ENCODE measurements at places on chromosomes 12 and 14. TPM values are rescaled to one million over a fixed set of nuclear protein-coding genes. Genes with fewer than 3 reads are reported as not detected.

- H3K27ac ChIP-seq, result peak overlapping the region; percentile 42
- no peaks in the 10 kb centered on the region for H3K4me1 ChIP-seq
- DNase-seq, result peak; percentile 17
- H3K36me3 ChIP-seq, result no peaks in the 10 kb centered on the region
- H3K4me3 ChIP-seq, result no peak overlapping the region
- H3K27me3 ChIP-seq, result no peaks in the 10 kb centered on the region
These were observed 32.1 kb downstream of the DEPDC4 start for GRCh38 chr12:100234591-100235304.

DNA sequence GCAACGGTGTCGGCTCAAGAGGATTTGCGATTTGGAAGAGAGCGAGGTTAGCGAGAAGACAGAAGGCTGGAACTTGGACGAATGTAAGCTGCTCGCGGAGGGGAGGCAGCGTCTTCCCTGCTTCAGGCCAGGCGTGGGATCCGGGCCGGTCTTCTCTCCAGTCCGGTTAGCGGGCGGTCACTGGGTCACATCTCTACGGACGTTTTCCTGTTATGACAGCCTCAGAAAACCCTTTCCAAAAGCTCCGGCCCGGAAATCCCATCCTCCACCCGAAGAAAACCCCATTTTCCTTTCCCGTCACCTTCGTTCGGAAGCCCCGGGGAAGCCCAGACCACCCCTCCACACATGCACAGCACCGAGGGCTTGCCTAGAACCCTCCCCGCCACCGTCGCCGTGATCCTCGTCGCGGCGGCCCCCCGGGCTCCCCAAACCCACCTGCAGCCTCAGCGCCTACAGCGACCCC is 268 bp downstream of the NDUFB1 start:
- peak overlapping the region; percentile 86 for H3K27ac ChIP-seq
- no peaks in the 10 kb centered on the region for H3K27me3 ChIP-seq
- peak overlapping the region; percentile 94 for H3K4me3 ChIP-seq
- H3K4me1 ChIP-seq, result no peaks in the 10 kb centered on the region
- peak; percentile 25 for DNase-seq
- no peaks in the 10 kb centered on the region for H3K36me3 ChIP-seq

- H3K4me1 ChIP-seq, result no peaks in the 10 kb centered on the region
- no peaks in the 10 kb centered on the region for H3K36me3 ChIP-seq
- no peak overlapping the region for H3K4me3 ChIP-seq
- no peak for DNase-seq
- no peak overlapping the region for H3K27ac ChIP-seq
These were observed 11.6 kb upstream of the CLEC1A start for GRCh38 chr12:10110256-10110844.

DNA sequence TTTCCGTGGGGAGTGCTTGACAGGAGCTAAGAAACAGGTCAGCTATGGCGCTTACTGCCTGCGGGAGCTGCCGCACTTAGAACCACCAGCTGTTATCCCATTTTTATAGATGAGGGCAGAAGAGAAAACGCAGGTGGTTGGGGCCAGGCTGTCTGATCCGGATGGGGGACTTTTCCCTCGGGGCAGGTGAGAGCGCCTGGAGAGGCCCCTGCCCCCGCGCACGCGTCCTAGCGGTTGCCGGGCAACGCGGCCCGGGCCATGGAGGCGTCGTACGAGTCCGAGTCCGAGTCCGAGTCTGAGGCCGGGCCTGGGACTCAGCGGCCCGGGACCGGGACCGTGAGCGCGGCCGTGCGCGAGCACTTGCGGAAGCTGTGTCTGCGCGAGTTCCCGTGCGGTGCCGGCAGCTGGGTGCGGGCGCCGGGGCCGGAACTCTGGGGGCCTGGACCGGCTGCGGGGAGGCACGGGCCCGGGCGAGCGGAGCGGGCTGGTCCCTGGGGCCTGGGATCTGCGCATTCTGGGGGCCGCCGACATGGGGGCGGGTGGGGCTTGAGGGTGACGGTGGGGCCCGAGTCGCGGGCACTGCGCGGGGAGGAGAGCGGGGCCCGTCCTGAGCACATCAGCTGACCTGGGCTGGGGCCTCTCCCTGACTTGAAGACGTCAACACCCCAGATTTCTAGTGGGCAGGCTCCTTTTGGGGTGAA is at the start of gene LRRC43:
LRRC43 (plus strand) TSS at position 237 of the 701 bp plus-strand sequence; CDS start at position 259, 22 bp downstream.
- no peaks in the 10 kb centered on the region for H3K36me3 ChIP-seq
- peak; percentile 20 for DNase-seq
- no peaks in the 10 kb centered on the region for H3K4me1 ChIP-seq
- H3K4me3 ChIP-seq, result peak within 1 kb of the TSS; percentile 48

PAPLN gene
- total RNA-seq, result 33.1 TPM

ATL1 gene
- 26.5 TPM for total RNA-seq
